ENCODE measurements at places on chromosomes 16 and 17.
A peak's percentile ranks its signal among the peaks of the same experiment; 100 is the strongest.

- no peak for DNase-seq
These were observed 9.4 kb downstream of the TIGD7 start for GRCh38 chr16:3295783-3296182.

DNA sequence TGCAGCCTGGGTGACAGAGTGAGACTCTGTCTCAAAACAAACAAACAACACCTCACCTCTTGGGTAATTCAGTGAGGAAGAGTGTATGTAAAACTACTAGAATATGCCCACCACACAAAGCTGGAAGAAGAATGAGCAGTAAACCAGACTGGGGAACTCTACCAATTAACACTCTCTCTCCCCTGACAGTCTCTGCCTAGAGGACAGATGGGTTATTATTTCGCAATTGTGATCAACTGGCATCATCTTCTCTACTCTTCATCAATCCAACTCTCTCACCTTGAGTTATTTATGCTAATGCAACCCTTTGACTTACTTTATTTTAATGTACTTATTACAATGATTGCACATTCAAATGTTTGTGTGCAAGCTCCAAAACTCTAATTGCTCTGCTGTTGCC lies 205.6 kb downstream of the XYLT1 start:
- no peak for DNase-seq

DNA sequence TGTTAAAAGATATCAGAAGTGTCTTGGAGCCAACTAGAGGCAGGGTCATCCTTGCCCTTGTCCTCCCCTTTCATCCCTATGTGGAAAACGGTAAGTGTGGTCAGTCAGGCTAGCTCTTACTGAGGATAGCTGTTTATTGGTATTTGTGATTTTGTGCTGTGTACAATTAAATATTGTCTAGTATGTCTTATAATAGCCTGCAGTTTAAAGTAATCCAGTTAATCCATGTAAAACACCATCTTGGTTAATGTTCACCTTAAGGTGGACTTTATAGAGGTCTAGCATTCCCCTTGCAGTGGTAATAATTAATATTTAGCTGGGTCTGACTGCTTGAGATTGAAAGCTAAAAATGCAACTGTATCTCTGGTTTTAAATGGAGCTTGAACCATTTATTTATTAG lies 25.6 kb downstream of the METTL9 start:
- no peak for DNase-seq

GRCh38 chr17:22459953-22460350 lies 767.6 kb downstream of the KCNJ18 start:
- DNase-seq, result no peak

- no peak for DNase-seq
These were observed 157.1 kb upstream of the C16orf82 start for GRCh38 chr16:26909623-26910022.

DNA sequence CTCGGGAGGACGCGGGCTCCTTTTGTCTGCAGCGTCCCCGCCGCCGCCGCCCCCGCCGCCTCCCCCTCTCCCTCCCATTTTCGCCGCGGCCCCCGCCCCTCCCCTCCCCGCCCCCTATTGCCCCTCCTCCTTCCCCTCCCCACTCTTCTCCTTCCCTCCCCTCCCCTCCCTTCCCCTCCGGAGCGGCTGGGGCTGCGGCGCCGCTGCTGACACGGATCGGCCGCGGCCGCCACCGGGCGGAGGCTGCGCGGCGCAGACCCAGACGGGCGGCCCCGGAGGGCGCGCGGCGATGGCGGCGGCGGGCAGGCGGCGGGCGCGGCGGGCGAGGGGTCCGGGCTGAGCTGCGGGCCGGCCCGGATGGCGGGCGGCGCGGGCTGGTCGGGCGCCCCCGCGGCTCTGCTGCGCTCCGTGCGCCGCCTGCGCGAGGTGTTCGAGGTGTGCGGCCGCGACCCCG lies at the start of gene RAB11FIP4:
RAB11FIP4 (plus strand) TSS at position 180 of the 454 bp plus-strand sequence; CDS start at position 358, 178 bp downstream.
- no peak for DNase-seq

- DNase-seq, result no peak
These were observed 1.0 kb downstream of the FZD2 start for GRCh38 chr17:44558334-44558709.

- DNase-seq, result no peak
These were observed 23.8 kb upstream of the SDR42E2 start for GRCh38 chr16:22138482-22138881.

GRCh38 chr17:16977932-16978331 lies 6.0 kb upstream of the TNFRSF13B start:
- no peak for DNase-seq

GRCh38 chr16:80704751-80705505 lies 99.5 kb downstream of the CDYL2 start:
- DNase-seq, result no peak

GRCh38 chr16:87264634-87265033 lies 52.6 kb downstream of the C16orf95 start:
- no peak for DNase-seq

DNA sequence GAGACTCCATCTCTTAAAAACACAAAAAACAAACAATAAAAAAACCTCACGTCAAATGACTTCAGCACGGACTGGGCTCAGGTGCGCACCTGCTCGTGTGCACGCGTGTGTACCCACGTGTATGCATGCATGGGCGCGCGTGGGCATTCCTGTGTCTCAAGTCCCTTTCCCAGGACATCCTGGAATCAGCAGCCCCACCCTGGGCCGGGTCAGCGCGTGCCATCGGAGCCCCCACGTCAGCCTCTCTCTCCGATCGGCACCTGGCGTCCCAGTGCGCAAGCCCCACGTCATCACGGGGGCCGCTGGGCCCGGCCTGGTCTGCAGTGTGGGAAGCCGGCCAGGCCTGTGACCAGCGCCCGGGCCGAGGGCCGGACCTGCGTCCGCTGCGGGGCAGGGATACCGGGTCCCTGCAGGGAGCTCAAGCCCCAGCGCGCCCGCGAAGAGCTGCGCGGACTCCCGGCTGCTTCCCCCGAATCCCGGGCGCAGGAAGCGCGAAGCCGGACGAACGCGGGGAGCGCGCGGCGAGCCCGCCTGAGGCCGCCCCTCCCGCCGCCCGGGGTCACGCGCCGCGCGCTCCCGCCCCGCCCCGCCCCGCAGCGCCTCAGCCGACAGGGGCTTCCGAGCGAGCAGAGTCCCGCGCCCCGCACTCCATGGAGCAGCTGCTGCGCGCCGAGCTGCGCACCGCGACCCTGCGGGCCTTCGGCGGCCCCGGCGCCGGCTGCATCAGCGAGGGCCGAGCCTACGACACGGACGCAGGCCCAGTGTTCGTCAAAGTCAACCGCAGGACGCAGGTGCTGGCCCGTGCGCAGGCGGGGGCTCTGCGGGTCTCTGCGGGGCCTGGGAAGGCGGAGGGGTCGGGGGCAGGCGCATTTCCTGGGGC lies at the start of gene FN3K:
FN3K (plus strand) TSS at position 629 of the 880 bp plus-strand sequence; CDS start at position 651, 22 bp downstream.
- peak; percentile 62 for DNase-seq

GRCh38 chr17:69928611-69929010 lies 146.4 kb upstream of the KCNJ16 start:
- no peak for DNase-seq
